Kasumi-1 (cell line): ENCODE measurements at places on chromosomes 7 and 10.

DNA sequence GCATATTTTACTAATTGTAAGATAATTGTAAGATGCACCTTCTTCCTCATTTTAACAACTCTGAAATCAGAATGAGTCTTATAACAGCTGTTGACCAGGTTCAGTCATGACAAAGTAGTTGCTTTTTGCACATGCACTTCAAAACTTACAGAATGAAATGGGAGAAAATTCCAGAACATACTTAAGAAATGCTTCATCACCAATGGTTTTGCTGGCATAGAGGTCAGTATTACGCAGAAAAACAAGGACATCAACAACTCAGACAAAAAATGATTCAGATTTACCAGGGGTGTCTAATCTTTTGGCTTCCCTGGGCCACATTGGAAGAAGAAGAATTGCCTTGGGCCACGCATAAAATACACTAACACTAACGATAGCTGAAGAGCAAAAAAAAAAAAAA is 13.3 kb downstream of the COL28A1 start:
- DNase-seq: no peak

DNA sequence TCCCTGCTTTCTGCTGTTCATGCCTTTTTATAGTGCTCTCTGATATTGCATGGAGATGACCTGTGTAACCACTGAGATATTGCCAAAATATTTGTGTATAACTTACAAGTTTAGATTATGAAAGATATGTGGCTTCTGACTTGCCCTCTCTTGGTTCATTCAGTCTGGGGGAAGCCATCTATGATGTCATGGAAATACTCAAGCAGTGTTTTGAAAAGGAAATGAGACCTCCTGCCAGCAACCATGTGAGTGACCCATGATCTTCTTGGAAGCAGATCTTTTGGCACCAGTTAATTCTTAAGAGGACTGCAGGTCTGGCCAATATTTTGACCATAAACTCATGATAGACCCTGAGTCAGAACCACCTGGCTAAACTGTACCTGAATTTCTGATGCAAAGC is 183.0 kb downstream of the THSD7A start:
- no peak for DNase-seq

- no peak for DNase-seq
Measured at GRCh38 chr10:52464368-52465124, 150.5 kb downstream of the DKK1 start.

- no peak for DNase-seq
Measured at GRCh38 chr7:81533931-81534330, 235.9 kb downstream of the HGF start.

- no peak for DNase-seq
Measured at GRCh38 chr10:62917475-62918238, 101.5 kb upstream of the EGR2 start.

DNA sequence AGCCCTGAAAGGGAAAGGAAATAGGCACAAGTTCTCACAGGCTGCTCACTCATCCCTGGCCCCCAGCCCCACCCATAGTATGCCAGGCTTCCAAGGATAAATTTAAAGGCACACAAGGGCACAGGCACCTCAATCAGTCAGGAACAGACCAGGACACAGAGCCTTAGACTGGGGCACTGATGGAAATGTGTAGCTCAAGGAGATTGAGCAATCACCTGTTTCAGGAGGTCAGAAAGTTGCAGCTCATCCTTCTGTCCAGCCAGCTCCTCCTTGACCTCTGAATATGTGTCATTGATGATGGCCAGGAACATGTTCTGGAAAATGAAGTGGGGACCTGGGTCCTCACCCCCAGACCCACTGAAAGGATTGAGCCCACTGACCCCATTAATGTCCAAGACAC is 6.6 kb upstream of the BLOC1S2 start:
- no peak for DNase-seq
